Stimulated activated CD8-positive, alpha-beta memory T cell treated with anti-CD3 and anti-CD28 coated beads, Interleukin-7, amount 100 ng/mL, for 4 hours (primary cell): ENCODE measurements at places on chromosomes 6 and 20.

DNA sequence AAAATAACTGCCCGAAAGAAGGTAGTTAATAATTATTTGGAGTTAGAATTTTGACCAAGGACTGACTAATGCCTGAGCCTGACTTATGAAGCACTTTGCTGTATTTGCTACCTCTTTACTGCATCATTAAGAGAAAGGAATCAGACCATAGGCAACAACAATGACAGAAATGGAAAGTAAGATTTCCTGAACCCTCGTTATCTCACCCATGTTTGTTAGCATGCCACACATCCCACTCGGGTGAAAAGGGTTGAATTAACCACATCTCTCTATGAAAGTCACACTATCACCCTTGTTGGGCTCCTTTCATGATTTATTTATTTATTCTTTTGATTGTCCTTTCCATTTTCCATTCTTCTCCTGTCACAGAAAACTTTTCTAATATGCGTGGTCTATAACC is 59.6 kb downstream of the OLIG3 start:
- no peak for DNase-seq

DNA sequence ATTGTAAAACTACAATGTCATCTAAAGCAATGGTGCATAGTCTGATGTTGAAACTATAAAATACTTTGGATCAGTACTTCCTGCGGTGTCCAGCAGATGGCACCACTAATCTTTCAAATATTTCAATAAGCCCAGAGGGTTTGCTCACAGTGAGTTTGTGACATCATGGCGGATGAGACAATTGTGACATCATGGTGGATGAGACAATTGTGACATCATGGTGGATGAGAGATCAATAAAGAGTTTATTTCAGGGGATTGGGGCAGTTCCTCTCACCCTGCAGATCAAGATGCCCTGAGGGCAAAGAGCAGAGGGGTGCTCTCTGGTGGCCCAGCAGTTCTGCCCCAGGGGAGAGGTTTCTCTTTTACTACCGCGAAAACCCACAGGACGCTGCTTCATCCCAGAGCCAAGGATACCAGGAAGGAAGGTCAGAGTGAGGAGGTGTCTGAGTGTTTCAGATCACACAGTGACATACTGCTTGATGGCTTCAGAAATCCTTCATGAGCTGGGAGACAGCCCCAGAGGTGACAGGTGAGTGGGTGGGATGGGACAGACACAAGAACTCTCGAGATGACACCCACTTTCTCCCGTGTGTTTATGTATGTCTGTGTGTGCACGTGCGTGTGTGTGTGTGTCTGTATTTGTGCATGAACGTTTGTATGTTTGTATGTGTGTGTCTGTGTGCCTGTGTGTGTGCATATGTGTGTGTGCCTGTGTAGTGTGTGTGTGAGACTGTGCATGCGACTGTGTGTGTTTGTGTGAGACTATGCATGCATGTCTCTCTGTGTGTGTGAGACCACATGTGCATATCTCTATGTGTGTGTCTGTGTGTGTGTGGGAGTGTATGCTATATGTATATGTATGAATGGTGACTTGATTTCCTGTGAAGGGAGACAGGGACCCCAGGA is 7.3 kb upstream of the ULBP2 start:
- DNase-seq: peak; percentile 32

DNA sequence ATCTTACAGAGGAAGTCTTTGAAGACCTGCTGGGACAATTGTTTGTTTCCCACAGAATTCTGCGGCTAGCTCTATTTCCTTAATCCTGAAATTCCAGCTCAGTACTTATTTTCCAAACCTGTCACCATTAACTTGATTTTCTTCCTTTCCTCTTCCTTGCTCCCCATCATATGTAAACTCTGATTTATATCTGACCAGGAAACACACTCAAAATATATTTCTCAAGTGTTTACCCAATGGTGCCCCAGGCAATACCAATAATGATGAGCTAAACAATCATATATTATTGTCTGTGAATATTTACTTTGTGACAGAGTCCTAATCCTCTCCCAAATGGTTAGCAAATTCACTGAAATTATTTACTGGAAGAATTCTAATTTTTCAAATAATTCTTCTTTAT is 597.3 kb downstream of the PKHD1 start:
- no peak for DNase-seq

- DNase-seq: no peak
Observed at GRCh38 chr6:154001494-154002285, 37.4 kb upstream of the OPRM1 start.

GRCh38 chr6:72758901-72759300 is 137.0 kb downstream of the KCNQ5 start:
- DNase-seq: no peak

GRCh38 chr6:3090013-3090412 is 21.7 kb downstream of the RIPK1 start:
- DNase-seq: no peak

GRCh38 chr20:48607544-48607865 is 220.3 kb downstream of the PREX1 start:
- DNase-seq: no peak

DNA sequence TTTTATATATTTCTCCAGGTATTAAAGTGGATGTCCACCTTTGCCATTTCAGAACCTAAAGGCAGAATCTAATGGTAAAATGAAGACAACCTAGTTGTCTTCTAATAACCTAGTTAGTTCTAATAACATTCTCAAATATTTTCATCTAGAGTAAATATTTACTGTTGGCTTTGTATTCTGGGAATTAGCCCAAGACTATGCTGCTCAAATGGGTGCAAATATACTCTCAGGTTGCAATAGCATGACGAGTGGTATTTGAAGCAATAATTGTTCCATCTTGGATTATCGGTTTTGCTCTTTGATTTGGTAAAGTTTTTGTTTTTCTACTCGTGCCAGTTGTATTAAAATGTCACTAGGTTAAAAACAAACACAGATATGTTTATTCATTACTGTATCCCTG is 21.0 kb upstream of the RSPH4A start:
- DNase-seq: no peak

- DNase-seq: no peak
Observed at GRCh38 chr6:52598123-52598823, 21.4 kb upstream of the TRAM2 start.

- DNase-seq: no peak
Observed at GRCh38 chr6:37987018-37987417, 167.5 kb downstream of the ZFAND3 start.

DNA sequence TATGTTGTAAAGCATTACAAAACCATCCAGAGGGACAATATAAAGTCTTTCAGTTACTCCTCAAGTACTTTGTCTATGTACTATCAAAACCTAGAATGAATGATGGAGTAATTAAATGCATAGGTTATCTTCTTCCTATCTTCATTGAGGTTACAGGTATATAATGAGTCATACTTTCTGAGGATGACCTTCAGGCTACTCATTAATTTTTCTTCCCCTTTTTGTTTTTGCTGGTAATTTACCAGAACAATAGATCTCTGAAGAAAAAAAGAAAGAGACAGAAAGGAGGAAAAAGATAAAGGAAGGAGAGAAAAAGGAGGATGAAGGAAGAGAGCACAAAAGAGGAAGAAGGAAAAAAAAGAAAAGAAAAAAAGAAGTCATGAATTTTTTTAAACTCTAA is 398.4 kb downstream of the TBC1D32 start:
- DNase-seq: no peak

GRCh38 chr6:14270925-14271788 is 153.6 kb downstream of the CD83 start:
- peak; percentile 23 for DNase-seq

DNA sequence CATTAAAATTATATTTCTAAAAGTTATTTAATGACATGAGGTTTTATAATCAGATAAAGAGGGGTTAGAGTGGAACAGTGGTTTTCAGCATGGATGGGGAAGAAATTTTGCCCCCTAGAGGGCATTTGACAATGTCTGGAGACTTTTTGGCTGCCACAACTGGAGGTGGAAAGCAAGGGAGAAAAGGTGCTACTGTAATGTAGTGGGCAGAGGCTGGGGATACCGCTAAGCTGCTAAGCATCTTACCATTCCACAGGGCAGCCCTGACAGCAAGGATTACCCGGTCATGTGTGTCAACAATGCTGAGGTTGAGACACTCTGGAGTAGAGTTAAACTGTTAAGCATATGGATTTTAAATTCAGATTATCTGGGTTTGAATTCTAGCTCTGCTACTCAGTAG is 52.9 kb upstream of the FABP7 start:
- DNase-seq: no peak

DNA sequence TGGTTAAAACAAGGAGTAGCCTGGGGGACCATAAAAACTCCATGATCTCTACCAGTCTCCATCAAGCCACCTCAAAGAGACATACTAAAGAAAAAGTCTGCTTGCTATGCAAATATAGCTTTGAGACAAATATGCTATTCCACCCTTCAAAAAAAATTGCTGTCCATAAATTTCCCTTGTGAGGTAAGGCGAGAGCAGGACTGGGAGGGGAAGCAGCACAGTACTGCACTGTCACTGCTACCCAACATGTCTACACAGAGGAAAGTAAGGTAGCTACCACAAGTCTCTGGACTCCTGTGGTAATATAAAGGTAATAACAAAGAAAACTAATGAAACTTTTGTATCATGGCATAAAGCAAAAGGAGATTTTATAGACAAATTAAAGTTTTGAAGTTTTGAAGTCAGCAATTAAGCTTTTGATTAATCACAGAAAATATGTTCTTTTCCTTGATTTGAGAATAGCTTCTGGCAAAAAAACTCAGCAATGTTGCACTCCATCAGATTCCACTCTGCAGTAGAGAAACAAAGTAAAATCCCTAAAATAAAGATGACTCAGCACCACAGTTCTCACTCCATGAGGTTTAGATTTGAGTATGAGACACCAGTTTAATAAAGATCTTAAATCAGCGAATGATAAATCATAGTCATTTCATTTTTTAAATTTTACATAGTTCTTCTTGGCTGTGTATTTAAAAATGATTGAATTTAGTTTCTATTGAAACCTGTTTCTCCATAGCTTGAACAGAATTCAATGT is 602.4 kb downstream of the COL12A1 start:
- DNase-seq: no peak

DNA sequence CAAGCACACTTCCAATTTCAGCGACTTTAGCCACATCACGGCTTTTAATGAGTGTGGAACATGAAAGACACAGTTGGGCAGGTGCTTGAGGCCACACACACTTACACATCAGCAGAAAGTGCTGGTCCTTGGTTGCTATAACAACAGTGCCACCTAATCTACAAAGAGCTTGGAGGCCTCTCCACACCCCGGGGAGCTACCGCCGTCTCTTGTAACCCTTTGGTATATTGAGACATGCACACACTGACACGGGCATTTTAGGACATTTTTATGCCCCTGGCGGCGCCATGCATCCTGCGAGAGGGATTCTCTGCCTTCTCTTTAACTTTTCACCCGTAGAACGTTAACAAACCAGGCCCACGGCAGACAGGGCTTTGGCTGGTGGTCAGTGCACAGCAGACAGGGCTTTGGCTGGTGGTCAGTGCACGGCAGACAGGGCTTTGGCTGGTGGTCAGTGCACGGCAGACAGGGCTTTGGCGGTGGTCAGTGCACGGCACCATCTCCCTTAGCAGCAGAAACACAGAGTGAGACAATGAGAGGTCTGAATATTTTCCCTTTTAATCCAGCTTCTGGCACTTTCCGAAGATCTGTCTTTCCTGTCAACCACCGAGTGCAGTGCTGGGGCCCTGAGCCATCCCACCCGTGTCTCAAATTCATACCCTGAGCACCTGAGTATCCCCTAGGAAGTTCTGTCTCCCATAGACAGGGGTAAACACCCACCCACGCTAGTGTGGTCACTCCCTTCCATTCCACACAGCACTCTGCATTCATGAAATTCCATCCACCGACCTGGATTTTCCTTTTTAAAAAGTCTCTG is 116.6 kb upstream of the RPS6KA2 start:
- DNase-seq: no peak

- DNase-seq: no peak
Observed at GRCh38 chr6:37283671-37284151, 25.8 kb upstream of the TMEM217 start.

- peak; percentile 50 for DNase-seq
Observed at GRCh38 chr20:856361-856775, 22.9 kb downstream of the FAM110A start.

DNA sequence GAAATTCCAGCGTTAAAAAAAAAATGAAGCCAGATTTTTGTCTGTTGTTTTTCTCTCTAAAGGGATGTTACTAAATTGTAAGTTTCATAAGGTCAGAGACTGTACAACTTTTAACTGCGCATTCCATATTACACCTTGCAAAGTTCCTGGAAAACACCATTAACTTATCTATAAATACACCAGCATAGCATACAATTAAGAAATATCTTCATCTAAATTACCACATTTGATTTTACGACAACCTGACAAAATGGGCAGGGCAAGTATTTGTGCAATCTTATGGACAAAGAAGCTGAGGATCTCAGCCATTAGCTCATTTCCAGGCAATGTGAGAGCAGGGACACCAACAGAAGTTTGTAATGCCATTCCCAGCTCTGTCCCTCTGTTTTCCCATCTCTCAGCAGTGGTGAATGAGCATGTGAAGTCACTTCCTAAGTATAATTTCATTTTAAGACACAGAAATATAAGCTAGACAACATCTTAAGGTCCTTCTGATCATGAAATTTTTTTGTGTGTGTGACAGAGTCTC is 12.9 kb upstream of the GCM1 start:
- DNase-seq: no peak

GRCh38 chr6:7542874-7543624 is 1.6 kb downstream of the DSP start:
- DNase-seq: no peak

DNA sequence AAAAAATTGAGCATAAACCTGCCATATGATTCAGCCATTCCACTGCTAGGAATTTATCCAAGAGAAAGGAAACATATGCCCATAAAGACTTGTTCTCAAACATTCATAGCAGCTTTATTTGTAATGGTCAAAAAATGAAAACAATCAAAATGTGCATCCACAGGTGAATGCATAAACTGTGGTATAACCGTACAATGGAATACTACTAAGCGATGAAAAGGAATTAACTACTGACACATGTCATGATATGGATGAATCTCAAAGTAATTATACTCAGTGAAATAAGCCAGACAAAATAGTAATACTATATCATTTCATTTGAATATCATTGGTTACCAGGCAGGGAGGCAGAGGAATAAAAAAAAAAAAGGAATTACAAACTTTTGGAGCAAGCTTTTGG is 25.8 kb upstream of the BRPF3 start:
- DNase-seq: no peak

GRCh38 chr6:165441181-165441580 is 131.8 kb upstream of the C6orf118 start:
- DNase-seq: no peak

DNA sequence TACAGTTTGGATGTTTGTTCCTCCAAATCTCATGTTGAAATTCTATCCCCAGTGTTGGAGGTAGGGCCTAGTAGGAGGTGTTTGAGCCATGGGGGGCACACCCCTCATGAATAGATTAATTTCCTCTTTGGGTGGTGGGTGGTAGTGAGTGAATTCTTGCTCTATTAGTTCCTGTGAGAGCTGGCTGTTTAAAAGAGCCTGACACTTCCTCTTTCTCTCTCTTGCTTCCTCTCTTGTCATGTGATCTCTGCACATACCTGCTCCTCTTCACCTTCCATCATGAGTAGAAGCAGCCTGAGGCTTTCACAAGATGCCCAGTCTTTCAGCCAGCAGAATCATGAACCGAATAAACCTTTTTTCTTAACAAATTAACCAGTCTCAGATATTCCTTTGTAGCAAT is 340.2 kb upstream of the CHD6 start:
- no peak for DNase-seq
